T1000 (cell line): ENCODE measurements at places on chromosomes 12 and 14.
A peak's percentile ranks its signal among the peaks of the same experiment; 100 is the strongest.

- no peak for DNase-seq
Measured at GRCh38 chr12:75631831-75632230, 120.4 kb upstream of the KRR1 start.

DNA sequence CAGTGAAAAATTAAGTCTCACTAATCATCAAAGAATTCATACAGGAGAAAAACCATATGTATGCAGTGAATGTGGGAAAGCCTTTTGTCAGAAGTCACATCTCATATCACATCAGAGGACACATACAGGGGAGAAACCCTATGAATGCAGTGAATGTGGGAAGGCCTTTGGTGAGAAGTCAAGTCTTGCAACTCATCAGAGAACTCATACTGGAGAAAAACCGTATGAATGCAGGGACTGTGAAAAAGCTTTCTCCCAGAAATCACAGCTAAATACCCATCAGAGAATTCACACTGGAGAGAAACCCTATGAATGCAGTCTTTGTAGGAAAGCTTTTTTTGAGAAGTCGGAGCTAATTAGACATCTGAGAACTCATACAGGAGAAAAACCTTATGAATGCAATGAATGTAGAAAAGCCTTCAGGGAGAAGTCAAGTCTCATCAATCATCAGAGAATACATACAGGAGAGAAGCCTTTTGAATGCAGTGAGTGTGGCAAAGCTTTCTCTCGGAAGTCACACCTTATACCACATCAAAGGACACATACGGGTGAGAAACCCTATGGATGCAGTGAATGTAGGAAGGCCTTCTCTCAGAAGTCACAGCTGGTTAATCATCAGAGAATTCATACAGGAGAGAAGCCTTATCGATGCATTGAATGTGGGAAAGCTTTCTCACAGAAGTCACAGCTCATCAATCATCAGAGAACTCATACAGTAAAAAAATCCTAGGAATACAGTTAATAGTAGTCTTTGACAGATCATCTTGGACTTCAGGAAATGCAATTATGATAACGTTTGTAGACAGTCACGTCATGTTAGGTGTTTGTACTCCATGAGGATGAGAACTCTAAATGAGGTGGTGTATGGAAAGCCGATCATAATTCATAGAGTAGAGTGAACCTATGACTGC lies 21.1 kb downstream of the ZNF84 start:
- no peak for DNase-seq

- DNase-seq, result no peak
Measured at GRCh38 chr14:63650256-63650952, 8.7 kb upstream of the WDR89 start.

- DNase-seq, result no peak
Measured at GRCh38 chr12:92675092-92675865, 27.5 kb upstream of the PLEKHG7 start.

- no peak for DNase-seq
Measured at GRCh38 chr14:53537422-53538315, 384.5 kb upstream of the DDHD1 start.

DNA sequence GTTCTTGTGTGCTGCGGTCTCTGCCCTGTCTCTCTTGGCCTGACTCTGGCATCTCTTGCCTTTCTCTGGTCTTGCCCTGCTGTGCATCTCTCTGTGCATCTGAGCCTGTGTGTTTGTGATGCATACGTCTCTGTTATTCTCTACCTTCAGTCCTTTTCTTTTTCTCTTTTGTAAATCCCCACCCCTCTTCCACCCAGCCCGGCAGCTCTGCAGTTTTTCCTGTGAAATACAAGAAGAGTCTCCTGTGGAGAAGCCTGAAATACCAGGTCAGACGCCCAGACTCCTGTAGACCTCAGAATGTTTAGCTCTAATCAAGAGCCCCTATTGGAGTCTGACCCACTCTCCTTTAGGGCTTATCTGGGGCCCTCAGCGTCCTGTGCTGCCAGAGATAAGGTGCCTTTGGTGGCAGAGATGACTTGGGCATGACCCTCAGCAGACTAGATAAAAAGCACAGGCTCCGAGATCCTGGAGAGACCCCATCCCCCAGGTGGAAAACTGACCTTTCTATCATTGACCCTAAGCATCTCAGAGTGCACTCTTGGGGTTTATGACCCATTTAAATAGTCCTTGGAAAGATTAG lies 167.5 kb upstream of the SRRM4 start:
- DNase-seq, result no peak

- no peak for DNase-seq
Measured at GRCh38 chr14:56959869-56960268, 149.6 kb upstream of the OTX2 start.

DNA sequence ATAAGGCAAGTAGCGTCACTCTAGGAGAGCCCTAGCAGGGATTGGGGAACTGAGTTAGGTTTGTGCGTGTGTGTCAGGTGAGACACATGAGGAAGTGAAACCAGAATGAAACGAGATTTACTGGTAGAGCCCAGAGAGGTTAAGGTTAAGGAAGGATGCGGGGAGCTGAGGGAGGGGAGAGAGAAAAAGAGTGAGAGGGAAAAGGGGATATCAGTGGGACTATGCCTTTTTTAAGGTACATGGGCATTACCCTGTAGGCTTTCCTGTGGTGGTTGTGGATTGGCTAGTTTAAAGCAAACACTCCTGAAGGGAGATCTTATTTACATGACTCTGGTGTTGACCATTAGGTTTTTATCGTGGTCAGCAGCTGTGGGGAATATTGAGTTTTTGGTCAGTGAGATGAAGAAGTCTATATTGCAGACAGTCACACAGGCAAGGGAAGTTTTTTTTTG lies 13.9 kb downstream of the ZDHHC17 start:
- no peak for DNase-seq

GRCh38 chr14:102602421-102603292 lies 10.2 kb downstream of the RCOR1 start:
- no peak for DNase-seq

GRCh38 chr12:12036901-12037300 lies 33.8 kb upstream of the BCL2L14 start:
- DNase-seq, result no peak

DNA sequence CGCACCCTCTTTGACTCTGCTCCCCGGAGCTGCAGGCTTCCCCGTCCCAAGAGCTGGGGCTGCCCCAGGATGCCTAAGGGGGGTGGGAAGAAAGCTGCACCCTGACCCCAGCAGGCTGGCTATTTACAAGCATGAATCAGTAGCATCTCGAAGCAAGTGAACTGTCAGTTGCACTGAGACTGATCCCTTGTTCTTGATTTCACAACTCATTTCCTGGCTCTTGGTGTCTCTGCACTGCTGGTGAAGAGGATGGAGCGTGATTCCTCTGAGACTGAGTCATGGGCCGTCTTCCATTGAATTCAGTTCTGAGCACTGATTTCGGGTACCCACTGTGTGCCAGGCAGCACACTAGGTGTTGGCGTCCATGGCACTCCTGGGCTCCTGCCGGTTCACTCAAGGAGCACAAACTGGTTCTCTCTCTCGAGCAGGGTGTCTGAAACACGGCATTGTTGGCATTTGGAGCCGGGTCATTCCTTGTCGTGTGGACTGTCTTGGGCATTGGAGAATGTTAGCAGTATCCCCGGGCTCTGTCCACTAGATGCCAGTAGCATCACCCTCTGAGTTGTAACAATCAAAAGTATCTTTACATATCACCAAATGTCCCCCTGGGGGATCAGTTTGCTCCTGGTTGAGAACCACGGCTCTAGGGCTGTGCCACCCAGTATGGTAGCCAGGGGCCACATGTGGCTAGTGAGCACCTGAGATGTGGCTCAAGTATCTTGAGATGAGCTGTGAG lies 86.9 kb downstream of the RIN3 start:
- DNase-seq, result peak; percentile 45

- DNase-seq, result no peak
Measured at GRCh38 chr12:33006106-33006505, 109.5 kb upstream of the PKP2 start.

DNA sequence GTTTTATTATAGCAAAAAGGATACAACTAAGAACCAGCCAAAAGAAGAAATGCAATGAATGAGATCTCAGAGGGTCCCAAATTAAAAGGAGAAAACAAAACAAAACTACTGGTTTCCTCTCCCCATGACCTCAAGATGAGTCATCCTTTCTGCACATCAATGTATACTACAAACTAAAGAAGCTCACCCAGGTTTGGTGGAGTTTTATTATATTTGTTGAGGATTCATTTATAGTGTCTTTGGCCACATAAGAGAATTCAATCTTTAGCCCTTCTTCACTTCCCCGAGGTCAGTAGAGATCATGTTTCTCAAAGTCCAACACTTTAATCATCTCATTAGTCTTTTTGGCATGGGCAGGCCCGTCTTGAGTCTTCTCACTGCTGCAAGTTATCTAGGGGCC lies 210.6 kb downstream of the SLC6A15 start:
- DNase-seq, result no peak

DNA sequence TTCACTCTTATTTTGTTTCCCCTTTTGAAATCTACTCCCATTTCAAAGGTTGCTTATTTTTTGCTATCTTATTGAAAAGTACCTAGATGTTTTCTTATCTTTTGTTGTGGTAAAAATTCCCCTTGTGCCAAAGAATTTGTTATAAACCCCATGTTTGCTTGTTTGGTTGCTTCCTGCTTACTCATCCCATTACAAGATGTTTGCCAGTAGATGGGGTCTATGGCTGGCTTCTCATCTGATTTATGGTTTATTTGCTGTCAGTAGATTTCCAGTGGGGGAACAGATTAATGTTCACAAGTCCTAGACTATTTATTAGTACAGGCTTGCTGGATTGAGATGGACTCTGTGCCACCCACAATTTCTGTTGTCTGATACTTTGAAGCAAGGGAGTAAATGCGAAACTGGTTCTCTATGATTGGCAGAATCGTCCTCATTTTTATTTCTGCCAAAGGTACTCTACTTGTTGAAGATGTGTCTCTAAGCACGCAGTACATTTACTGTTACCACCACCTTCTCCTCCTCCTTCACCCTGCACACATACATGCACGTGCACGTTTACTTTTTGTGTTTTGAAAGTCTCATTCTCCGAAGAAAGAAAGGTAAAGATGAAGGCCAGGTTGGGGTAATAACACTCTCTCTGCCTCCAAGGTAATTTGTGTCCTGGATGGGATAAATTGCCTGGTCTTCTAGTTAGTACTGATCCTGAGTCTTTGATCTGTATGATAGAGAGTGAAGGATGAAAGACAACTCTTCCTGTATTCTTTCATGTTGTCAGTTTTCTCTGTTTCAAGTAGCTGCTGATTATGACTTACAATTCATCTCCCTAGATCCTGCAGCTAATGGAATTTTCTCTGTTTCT lies 117.2 kb upstream of the ATP2B1 start:
- no peak for DNase-seq

- DNase-seq, result peak; percentile 6
Measured at GRCh38 chr12:125140279-125141209, 75.3 kb downstream of the AACS start.

- DNase-seq, result no peak
Measured at GRCh38 chr14:103021684-103022001, 35.7 kb downstream of the CDC42BPB start.

- no peak for DNase-seq
Measured at GRCh38 chr14:100777818-100778525, 47.9 kb upstream of the MEG3 start.

DNA sequence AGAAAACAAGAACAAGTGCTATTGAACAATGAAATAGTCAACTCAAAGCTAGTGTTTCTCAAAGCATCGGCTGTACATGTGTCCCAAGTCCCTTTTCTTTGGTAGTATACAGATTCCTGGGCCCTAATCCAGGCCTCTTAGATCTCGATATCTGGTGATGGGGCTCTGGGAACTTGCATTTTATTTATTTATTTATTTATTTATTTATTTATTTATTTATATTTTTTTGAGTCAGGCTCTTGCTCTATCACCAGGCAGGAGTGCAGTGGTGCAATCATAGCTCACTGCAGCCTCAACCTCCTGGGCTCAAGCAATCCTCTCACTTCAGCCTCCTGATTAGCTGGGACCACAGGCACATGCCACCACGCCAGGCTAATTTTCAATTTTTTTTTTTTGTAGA lies 17.1 kb downstream of the SYNDIG1L start:
- no peak for DNase-seq

DNA sequence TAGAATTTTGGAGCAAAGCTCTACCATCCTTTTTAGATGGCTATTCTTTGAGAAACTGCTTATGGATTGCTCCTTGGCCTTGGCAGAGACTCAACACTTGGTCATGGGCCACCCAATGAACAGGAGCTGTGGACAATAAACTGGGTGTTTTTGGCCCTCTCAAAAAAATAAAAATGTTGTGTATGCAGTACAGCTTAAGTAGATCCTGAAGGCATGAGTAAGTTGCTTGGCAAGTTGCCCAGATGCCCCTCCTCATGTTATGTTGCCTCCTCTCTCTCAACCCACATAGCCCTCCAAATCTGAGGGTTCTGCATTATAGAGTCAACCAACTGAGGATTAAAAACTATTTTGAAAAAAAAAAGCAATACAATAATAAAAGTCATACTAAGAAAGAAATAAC lies 124.9 kb downstream of the ATP23 start:
- DNase-seq, result peak; percentile 11

DNA sequence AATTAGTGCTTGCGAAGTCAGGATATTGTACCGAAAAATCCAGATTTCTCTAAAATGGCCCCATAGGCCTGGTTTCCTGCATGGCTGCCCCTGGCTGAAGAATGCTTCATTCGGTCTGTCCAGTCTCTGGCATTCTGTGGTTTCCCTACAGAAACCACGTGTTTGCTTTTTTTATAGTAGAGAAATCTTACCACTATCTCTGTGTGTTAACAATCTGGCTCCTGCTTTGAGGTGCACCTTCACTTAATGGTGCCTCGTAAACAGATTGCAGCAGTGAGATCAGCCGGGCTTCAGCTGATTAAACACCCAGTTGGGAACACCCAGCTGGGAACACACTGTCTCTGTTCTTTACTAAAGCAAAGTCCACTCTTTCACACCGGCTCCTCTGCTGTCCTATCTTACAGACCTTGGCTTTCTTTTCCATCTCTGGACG lies 6.7 kb upstream of the DNAAF2 start:
- no peak for DNase-seq

DNA sequence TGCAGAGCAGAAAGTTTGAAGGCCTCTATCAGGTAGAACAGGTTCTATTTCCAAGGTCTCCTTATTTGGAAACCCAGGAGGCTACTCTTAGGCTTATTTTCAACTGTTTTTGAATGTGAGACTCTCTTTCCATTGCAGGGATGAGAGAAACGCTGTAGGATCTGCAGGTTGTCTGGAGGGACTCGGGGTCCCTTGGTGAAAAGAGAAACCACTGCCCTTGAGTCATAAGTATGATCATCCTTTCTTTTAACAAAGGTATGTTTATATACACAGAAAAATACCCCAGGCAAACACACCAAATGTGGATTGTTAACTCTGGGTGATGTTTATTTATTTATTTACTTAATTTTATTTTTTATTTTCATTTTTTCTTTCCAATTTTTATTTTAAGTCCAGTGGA lies 57.8 kb upstream of the MAX start:
- DNase-seq, result no peak

DNA sequence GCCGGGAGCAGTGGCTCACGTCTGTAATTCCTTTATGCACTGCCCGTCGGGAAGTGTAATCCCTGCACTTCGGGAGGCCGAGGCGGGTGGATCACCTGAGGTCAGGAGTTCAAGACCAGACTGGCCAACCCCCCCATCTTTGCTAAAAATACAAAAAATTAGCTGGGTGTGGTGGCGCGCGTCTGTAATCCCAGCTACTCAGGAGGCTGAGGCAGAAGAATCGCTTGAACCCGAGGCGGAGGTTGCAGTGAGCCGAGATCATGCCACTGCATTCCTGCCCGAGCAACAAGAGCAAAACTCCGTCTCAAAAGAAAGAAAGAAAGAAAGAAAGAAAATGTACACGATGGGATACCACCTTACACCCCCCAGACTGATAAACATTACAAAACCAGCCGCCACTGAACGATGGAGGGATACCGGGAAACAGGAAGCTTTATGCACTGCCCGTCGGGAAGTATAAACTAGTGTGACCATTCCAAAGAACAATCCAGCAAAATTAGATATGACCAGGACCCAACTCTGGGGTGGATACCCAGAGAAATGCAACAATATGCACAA lies 1.1 kb downstream of the ABCD4 start:
- DNase-seq, result no peak
